ENCODE measurements at places on chromosomes 3 and 15. TPM values are rescaled to one million over a fixed set of nuclear protein-coding genes. Genes with fewer than 3 reads are reported as not detected.

DNA sequence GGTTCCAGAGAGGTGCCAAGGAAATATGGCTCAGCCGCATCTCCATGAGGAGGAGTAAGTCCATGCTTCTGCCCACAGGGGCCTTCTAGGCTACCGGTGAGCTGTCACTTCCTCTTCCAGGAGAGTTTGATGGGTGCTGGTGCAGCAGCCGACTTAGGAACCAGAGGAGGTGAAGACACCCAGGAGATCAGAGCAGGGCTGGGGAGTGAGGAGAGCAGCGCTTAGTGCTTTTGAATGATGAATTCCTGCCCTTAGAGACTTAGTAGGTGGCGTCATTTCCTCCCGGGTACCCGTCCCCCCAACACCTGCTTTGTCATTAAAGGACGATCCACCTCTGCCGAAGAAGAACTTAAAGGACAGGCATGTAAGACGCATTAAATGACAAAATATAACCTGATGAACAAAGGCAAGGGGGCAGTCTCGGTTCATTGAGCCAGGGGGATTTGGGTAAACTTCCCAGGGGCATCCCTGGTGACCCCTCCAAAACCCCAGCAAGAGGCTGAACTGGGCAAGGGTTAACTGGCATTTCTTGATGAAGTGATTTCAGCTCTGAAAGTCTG, 67.6 kb downstream of the HES1 start:
- DNase-seq = no peak

DNA sequence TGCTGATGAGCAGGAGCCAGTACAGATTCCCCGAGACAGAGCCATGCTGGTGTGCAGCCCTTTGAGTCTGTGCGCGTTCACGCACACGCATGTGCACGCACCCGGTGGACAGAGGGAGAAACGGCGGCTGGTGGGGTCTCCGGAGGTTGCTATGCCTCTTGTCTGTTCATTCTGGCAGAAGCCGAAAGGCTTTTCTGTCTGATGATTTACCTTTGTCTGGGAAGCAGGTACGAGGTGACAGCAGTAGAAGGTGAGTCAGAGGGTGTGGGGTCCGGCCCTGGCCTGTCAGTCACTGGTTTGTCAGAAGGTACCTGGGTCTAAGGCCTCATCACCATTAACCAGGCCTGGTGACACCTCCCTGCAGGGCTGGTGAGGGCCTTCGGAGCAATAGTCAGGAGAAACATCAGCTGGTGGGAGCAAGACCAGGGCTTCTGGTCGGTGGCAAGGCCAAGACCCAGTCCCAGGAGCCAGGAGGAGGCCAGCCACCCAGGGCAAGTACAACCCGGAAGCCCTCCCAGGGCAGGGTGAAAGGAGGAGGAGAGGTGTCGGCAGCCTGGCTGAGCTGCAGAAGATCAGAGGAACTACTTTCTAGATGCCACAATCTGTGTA, 7.5 kb downstream of the PCSK6 start:
- DNase-seq = no peak

DNA sequence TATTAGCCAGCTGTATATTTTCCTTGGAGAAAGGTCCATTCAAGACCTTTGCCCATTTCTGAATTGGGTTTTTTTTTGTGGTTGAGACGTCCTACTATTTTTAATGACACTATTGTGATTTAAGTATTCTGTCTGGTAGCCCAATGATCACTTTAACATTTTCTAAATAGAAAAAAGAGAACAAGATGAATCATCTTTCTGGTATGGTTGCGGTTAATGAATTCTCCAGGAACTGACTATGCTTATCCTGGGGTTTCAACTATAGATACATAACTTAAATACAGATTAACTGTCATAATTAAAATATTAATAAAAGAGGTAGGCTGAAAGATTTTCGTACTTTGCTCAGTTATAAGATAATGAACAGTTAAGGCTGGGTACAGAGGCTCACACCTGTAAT, 51.9 kb downstream of the PBRM1 start:
- DNase-seq = no peak

CPN2 gene
- 4.0 TPM for polyA plus RNA-seq

SLC30A4 gene
- 3.8 TPM for polyA plus RNA-seq

Measured in adrenal gland (tissue), 19 donors.